Vagina (tissue), 2 donors: ENCODE measurements at places on chromosomes 7 and 10.

- DNase-seq: no peak
Measured at GRCh38 chr7:157488281-157488680, 151.5 kb downstream of the DNAJB6 start.

DNA sequence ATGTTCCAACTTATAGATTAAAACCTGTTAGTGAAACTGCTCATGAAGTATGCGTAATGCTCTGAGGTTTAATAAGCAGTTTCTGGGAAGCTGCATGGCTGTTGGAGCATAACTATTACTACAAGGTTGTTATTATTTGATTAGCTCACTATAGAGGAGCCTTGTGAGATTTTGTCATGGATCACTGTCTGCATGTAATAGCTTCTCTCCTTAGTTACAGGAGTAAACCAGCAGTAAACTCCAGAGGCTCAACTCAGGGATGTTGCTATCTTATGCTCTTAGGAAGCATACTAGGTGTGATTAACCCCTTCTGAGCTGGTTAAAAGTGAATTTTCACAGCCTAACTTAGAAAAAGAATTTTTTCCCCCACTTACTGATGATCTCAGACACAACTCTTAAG, 63.6 kb upstream of the IFRD1 start:
- no peak for DNase-seq

- DNase-seq: no peak
Measured at GRCh38 chr10:83248106-83248631, 891.1 kb upstream of the GHITM start.

DNA sequence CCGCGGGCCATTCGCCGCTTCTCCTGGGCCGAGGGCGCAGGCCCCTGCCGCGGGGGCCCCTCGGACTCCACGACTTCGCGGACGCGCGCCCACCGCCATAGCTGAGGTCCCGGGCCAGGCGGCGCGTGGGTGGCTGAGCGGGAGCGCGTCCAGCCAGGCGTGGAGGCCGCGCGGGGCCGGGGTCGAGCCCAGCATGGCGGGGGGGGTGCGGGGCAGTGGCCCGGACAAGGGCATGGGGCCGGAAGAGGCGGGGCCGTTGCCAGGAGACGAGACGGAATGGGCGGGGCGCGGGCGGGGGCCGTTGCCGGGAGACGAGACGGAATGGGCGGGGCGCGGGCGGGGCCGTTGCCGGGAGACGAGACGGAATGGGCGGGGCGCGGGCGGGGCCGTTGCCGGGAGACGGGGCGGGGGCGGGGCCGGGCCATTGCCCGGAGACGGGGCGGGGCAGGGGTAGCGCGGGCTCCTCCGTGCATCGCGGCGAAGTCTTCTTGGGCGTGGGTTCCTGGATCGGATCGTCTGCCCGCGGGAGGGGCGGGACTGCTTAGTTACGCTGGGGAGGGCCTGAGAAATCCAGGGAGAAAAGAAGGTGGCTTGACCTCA, 14.8 kb downstream of the ADAM8 start:
- no peak for DNase-seq

- no peak for DNase-seq
Measured at GRCh38 chr7:47253650-47254080, 328.2 kb downstream of the TNS3 start.

DNA sequence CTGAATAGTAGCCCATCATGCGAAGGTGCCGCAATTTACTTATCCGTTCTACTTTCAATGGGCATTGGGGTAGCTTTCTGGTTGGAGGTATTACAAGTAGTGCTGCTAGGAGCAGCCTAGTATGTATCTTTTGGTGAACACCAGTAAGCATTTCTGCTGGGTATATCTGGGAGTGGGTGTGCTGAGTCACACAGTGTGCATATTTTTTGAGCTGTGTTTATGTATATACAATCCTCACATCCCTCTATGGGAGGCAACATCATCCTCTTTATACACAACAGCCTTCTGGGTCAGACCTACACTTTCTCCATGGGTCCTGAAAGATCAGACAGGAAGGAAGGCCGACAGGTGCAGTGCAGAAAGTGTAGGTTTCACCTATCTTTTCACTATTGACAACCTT, 36.3 kb downstream of the PYROXD2 start:
- no peak for DNase-seq

GRCh38 chr7:20329389-20330238, 1.1 kb upstream of the ITGB8 start:
- DNase-seq: no peak

DNA sequence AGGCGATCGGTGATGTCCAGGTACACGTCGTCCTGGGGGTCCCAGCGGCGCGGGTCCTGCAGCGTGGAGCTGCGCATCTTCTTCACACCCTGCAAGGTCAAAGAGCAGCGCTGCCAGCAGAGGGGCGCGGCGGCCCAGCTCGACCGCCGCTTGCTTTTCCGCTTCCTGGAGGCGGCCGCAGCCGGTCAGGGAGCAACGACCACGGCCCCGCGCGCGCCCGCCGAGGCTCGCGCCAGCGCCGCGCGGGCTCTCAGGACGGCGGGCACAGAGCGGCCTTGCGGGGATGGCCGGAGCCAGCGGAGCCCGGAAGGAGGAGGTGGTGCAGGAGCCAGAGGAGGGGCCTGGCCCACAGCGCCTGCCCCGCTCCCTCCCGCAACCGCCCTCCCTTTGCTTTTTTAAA, 76.4 kb upstream of the CDC14C start:
- DNase-seq: no peak

- peak; percentile 90 for DNase-seq
Measured at GRCh38 chr7:140316165-140316661, 82.1 kb downstream of the SLC37A3 start.

DNA sequence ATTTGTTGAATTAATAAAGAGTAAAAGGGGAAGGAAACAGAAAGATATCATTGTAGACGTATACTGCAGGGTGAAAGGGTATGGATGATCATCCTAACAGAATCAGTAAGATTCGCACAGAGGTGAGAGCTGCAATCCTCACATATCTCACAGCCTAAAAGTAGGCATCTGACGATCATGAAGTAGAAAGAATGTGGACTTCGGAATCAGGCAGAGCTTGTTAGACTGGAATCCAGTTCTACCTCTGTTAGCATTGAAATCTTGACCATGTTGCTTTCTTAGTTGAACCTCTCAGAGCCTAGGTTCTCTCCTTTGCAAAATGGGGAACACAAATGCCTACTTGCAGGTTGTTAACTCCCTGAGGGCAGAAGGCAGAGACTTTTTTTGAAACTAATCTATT, 320.0 kb upstream of the C7orf33 start:
- DNase-seq: no peak

DNA sequence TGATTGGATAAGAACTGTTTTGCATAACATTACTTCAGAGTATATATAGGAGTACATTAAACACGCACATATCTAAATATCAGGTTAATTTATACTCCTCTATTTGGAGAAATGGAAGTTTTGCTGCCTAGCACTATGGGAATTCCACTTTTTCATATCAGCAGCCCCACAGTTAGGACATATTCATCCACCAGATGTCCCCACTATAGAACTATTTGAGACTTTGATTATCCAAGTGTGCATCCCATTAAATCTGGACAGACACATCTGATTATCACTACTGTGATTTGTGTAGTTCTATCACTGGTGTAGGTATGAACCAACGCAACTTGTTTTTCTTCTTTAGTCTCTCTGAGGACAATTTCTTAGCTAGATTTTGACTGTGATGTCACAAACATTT, 345.7 kb downstream of the THSD7A start:
- no peak for DNase-seq

- no peak for DNase-seq
Measured at GRCh38 chr7:98105942-98106544, 619 bp upstream of the LMTK2 start.

DNA sequence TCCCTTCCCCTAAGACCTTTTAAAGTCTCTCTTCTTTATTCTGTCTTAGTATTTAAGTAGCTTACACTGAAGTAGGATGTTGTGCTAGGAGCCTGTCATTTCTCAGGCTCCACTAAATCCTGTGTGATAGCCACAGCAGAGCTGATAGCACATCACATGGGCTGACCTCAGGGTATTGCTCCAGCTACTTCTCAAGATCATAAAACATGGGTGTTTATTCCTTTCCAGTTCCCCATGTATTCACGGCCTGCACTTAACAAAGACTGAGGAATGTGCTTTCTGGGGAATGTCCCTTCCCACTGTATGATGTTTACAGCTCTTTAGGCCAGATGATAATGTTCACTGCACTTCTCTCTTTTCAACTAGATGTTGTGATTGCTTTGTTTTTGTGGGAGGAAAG, 1086.8 kb downstream of the KCNMA1 start:
- no peak for DNase-seq

DNA sequence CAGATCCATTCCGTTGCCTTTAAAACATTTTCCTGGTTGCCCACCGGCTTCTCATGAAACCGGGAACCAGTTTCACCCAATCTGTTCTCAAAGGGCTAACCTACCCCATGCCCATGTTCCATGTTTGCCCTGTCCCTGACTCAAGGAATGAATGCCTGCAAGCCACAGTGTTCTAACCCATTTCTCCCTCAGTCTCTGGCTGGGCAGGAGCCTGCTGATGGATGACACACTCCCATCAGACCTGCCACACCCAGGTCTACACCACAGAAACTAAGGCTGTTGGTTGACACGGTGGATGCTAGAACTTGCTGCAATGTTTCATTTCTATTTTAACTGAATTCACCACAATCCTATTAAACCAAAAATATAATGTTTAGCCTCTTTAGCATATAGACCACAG, 15.6 kb downstream of the CLRN3 start:
- peak; percentile 46 for DNase-seq

- peak; percentile 88 for DNase-seq
Measured at GRCh38 chr10:23439452-23439960, 631 bp downstream of the OTUD1 start.

DNA sequence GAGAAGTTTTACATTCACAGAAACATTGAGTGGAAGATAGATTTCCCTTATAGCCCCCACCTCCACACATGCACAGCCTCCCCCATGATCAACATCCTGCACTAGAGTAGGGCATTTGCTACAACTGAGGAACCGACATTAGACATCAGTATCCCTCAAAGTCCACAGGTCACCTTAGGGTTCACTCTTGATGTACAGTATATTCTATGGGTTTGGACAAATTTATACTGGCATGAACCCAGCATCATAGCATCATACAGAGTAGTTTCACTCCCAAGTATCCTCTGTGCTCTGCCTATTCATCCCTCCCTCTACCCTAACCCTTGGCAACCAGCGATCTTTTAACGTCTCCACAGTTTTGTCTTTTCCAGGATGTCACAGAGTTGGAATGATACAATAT, 64.4 kb downstream of the VSTM4 start:
- no peak for DNase-seq

DNA sequence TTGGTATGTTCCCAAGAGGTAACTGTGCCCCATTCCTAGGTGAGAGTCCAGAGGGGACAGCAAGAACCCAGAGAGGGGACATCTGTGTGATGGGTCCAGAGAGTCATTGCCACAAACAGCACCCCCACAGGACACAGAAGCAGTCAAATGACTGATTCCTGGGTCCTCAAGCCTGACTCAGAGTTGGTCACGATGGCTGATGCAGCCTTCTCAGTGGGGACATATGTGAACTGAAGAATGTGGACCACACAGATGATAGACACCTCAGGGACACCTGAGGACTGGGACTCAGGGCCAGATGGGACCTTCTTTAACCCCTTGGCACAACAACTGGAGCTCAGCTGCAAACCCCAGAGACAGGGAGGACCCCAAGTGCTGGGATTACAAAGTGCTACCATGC, 96.5 kb downstream of the STRA8 start:
- DNase-seq: no peak

GRCh38 chr7:142579946-142580345, 169.3 kb upstream of the PRSS1 start:
- no peak for DNase-seq

GRCh38 chr7:132472463-132473120, 103.7 kb downstream of the PLXNA4 start:
- DNase-seq: no peak

GRCh38 chr7:47428052-47428767, 153.7 kb downstream of the TNS3 start:
- DNase-seq: no peak

GRCh38 chr10:102068216-102068615, 3.1 kb downstream of the HPS6 start:
- DNase-seq: no peak

DNA sequence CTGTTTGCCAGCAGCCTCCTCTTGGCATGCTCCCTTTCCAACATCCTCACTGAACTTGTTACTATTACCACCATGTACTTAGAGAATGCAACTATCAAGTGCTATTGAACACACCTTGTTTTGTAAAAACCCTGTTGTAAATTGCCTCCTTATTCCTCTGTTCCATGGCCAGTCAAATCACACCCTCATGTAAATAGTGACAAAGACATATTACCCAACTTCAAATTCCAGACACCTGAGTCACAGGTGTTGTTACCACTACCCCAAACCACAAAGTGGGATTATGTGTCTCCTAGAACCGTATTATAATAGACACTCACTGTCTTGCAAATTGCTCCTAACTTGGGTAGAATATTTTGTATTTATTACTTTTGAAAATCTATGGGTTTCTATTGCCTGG, 263.2 kb upstream of the C7orf33 start:
- DNase-seq: no peak

DNA sequence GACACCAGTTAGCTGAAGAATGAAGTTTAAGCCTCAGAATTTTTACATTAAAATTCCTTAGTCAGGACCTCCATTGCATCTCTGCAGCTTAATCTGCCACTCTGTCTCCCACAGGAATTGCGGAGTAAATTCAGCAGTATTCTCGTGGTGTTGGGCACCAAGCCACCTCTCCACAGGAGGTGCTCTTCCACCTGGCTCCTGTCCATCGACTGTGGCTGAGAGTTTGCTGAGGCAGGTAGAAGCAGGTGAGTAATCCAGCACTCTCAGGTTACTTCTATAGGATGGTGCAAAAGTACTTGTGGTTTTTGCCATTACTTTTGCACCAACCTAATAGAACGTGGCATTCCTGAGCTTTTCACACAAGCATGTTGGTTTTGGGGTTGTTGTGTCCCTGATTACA, 134.1 kb downstream of the GFRA1 start:
- no peak for DNase-seq

DNA sequence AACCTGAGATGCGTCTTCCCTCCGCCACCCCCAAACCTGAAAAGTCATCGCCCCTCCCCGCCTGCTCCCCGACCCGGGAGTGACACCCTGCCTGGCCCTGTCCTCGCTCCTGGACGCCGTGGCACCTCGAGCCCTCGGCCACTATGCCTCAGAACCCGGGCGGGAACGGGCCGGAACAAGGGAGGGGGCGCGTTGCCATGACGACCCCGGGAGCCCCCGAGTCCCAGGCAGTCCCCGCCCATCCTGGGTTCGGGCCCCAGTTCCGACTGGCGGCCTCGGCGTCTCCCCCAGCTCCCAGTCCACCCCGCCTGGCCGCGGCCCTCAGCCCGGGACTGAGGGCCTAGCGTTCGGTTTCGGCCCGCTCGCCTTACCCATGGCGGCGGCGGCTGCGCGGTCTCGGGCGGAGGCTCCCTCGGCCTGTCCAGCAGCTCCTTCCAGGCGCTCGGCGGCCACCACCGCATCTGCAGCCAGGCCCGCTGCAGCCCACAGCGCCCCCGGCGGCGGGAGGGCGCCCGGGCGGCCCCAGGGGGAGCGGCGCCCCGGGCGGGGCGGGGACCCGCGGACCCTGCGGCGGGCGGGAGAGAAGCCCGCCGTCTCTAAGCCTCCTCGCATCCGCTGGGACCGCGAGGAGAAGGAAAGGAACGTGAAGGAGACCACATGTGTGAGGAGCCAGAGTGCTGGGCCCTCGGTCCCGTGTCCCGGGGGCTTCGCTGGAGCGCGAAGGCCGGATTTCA, at the start of gene RUFY2:
Gene RUFY2 (minus strand): TSS at position 463 of the 734 bp plus-strand sequence. CDS start 88 bp downstream, at position 375.
- no peak for DNase-seq
